Activated naive CD4-positive, alpha-beta T cell treated with anti-CD3 and anti-CD28 coated beads, Interleukin-2, amount 10 ng/mL, durations not matched to agents 5 hours and 36 hours (primary cell): ENCODE measurements at places on chromosomes 16 and 17. TPM values are rescaled to one million over a fixed set of nuclear protein-coding genes. Genes with fewer than 3 reads are reported as not detected.

Gene SLC39A11
- total RNA-seq, result 18.4 TPM

Gene ZMYND15
- 0.19 TPM for total RNA-seq

Gene TSR1
- total RNA-seq, result 25.8 TPM

Gene CNP
- total RNA-seq, result 53.9 TPM

Gene ZACN
- total RNA-seq, result 0.14 TPM

Gene ZNF385C
- not detected for total RNA-seq

Gene WNT9B
- not detected for total RNA-seq

Gene ASB16
- not detected for total RNA-seq

Gene PPP1R27
- total RNA-seq, result not detected

Gene CTRB2
- total RNA-seq, result not detected

Gene TBC1D3D
- total RNA-seq, result 0.22 TPM

Gene KAT7
- 72.6 TPM for total RNA-seq

Gene TPSAB1
- total RNA-seq, result not detected

Gene ABCA6
- total RNA-seq, result 0.34 TPM
